ENCODE measurements at places on chromosomes 7 and 10.

- DNase-seq, result peak; percentile 36
These were observed 7.5 kb upstream of the DNAJC1 start for GRCh38 chr10:22010973-22011408.

- no peak for DNase-seq
These were observed 198.0 kb downstream of the CAMK1D start for GRCh38 chr10:12547301-12547771.

- DNase-seq, result peak; percentile 17
These were observed at the start of gene FGFR2 for GRCh38 chr10:121598263-121599249. Gene FGFR2, minus strand, starts transcription at chr10:121598444. Its CDS starts 4,627 bp downstream, at chr10:121593817.

DNA sequence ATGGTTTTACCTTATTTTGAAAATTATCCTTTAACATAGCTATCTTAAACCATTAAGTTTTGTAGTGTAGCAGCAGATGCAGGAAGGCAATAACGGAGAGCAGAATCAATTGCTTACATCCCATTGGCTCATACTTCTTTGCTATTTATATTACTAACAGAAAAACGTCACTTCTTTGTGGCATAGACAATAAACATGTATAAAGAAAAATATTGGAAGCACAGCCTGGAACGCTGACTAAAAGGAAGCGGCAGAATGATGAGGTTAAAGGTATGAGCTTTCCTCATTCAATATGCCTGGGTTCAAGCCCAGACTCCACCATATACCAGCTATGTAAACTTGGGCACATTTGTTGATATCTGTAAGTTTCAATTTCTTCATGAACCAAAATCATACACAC, 24.0 kb upstream of the BMPER start:
- no peak for DNase-seq

DNA sequence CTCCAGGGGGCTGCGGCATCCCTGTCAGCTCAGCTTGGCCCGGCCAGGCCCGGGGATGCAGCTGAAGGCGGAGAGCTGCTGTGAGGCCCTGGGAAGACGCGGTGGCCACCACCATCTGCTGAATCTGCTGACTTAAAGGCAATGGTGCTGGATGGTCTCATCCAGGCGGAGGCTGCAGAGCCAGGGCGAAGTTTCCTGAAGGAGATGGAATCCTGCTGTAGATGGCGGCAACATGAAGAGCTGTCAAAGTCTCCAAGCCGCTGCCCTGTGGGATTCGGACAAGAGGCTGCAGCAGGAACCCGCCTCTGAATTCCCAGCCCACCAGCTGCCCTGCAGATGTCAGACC, 200.1 kb downstream of the PTPRN2 start:
- DNase-seq, result no peak

DNA sequence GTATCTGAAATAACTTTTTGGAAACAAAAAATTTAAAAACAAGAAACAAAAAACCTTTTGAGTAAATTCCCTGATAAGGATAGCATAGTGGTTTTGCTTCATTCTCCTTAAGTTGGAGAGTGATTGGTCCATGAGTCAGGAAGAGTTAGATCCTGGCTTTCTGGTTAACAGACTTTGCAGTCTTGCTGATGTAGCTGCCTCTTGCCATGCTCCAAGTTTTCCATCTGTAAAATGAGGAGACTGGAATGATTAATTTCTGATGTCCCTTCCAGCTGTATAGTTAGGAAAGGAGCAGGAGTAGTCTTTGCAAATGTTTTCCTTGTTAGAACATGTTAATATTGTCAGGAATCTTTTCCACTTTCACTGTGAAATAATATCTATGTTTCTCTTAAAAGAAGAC, 266.6 kb downstream of the DNAJB9 start:
- peak; percentile 2 for DNase-seq

DNA sequence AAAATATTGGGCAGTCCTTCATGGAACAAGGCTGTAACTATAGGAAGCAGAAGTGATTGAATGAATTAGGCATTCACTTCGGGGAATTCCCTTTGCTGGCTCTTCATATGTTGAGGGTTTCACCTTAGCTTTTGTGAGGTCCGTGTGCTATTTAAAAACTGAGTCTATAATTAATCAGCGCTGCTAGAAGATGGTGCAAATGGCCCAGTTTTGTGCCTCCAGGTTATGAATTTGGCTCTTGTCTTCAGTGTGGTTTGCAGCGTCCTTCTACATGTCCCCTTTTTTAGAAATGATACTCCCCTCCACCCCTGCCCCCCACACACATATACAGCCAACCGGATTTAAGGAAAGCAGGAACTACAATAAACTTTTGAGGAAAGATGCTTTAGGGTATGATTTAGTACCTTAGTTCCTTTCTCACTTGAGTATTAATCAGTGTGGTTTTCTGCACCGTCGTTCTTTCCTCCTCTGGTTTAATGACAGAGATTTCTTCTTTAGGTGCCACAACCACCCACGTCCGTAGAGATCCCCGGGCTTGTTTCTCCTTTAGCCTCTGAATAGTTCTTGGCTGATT, 110.6 kb upstream of the SAMD8 start:
- DNase-seq, result no peak

GRCh38 chr7:50181081-50181480, 88.0 kb upstream of the ZPBP start:
- DNase-seq, result no peak

GRCh38 chr10:80487791-80488538, 33.9 kb downstream of the TSPAN14 start:
- no peak for DNase-seq

DNA sequence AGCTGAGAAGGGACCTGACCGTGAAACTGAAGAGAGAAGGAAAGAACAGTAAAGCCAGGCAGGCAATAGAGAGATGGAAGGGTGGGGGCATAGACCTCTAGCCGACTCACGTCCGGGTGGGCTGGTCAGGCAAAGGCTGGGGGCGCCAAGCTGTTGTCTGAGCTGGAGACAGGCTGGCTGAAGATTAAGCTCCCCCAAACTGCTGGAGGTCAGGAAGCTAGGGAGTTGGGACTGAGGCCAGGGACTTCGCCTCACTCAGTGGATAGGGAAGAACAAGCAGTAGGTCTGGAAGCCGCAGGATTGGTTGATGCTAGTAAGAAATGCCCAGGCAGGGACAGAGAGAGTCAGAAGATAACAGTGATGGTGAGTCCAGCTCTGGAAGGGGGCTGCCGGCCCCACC, 5.3 kb downstream of the PITX3 start:
- DNase-seq, result no peak

- peak; percentile 63 for DNase-seq
These were observed 282.8 kb downstream of the RPS24 start for GRCh38 chr10:78316451-78316931.

DNA sequence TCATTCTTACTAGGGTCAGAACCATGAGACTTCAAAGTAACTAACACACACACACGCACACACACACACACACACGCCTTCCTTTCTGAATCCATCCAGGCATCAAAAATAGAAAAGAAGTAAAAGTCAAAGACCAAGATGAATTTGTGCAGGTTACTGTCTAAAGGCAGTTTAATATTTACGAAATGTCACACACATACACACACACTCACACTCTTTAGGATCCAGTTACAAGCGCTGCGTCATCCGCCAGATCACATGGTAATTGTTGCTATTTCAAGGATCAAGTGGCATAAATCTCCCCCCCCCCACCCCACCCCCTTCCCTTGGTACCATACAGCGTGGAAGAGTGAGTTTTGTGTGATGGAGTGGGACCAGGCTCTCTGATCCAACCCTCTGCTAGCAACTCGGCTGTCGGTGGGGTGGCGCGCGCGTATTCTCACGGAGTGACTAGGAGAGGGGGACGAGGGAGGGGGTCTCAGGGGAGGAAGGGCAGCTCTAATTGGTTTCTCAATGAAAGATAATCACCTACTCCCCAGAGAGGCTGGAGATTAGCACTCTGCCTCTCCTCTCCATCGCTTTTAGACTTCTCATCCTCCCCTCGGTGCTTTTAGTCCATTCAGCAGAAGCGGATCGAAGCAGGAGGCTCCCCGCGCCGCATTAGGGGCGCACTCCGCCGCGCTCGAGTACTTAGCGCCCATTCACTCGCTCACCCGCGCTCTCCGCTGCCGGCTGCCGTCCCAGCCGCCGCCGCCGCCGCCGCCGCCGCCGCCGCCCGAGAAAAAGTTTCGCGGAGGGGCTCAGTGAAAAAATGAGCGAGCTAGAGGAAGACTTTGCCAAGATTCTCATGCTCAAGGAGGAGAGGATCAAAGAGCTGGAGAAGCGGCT, 83.5 kb upstream of the PRKG1 start:
- DNase-seq, result peak; percentile 91

DNA sequence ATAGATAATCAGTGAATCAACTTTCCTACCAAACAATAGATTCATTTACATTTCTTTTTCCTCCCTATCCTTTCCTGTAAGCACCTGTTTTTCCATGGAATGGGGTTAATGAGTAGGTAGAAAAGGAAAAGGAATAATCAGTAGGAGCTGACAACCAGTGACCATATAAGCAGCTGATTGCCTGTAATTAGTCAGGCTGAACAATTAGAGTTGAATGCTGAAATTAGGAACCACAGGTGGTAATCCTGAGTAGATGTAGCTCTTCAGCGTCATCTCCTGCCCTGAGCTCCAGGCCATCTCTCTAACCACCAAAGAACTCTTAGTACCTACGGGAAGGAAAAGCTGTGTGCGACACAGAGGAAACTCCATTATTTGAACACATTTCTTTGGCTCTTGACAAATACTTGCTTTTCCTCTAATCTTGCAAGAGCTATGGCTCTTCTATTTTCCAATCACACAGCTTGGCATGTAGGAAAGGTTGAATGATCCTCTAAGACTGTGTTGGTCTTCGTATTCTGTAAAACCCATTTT, 63.8 kb downstream of the KLHDC10 start:
- DNase-seq, result no peak

DNA sequence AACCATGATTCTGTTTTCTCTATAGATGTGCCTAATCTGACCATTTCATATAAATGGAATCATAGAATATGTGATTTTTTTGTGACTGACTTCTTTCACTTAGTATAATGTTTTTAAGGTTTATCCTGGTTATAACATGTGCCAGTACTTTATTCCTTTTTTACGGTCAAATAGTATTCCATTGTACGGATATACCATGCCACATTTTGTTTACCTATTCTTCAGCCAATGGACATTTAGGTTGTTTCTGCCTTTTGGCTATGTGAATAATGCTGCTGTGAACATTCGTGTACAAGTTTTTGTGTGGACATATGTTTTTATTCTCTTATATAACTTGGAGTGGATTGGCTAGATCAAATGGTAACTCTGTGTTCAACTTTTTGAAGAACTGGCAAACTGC, 178.3 kb upstream of the TCF7L2 start:
- no peak for DNase-seq

GRCh38 chr10:104387130-104387888, 33.7 kb downstream of the CFAP58 start:
- DNase-seq, result no peak

DNA sequence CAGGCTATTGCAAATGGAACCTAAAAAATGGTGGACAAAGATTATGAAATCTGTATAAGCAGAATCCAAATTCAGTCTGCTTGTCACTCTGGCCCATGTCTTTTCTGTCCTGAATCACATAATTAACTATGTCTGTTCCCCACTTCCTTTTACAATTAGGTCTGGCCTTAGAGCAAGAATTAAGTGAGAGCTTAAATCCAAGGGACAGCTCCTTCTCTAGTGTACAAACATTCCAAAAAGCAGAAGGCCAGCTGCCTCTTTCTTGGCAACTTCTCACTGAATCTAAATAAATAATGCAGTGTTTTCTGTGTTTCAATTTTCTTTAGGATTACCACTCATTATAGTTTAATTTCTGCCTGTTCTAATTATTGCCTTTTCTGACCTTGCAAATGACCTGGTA, 39.3 kb upstream of the NEBL start:
- DNase-seq, result no peak
